Occipital lobe (tissue), 3 donors: ENCODE measurements at places on chromosomes 7 and 10. TPM values are rescaled to one million over a fixed set of nuclear protein-coding genes. Genes with fewer than 3 reads are reported as not detected.

GRCh38 chr7:128271471-128271941 lies 30.4 kb downstream of the LEP start:
- DNase-seq: no peak

GRCh38 chr7:39168403-39169098 lies 190.8 kb downstream of the POU6F2 start:
- DNase-seq: no peak

DNA sequence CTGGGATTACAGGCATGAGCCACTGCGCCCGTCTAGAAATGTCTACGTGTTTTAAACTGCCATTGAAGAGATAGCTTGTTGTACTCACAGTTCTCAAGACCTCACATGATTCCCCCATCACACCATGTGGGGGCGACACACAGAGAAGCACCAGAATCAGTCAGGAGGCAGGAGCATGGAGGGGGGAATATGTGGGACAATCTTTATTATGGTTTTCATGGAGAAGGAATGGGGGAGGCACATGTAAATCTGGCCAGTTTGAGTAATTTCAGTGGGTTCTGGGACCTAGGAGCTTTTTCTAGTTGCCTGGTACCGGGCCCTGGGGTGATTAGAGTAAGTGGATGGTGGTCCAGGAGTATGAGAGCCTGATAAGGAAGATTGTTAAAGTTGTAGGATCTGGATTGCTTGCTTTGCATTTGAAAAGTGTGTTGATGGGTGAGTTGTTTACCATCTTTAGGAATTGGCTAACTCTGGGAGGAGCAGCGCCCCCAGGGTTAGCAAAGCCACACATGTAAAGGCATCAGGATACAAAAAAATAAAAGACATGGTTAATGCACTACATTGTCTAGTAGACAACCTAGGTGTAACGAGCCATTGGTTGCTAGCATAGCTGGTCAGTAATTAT lies 85.4 kb upstream of the SLC13A1 start:
- DNase-seq: no peak

DNA sequence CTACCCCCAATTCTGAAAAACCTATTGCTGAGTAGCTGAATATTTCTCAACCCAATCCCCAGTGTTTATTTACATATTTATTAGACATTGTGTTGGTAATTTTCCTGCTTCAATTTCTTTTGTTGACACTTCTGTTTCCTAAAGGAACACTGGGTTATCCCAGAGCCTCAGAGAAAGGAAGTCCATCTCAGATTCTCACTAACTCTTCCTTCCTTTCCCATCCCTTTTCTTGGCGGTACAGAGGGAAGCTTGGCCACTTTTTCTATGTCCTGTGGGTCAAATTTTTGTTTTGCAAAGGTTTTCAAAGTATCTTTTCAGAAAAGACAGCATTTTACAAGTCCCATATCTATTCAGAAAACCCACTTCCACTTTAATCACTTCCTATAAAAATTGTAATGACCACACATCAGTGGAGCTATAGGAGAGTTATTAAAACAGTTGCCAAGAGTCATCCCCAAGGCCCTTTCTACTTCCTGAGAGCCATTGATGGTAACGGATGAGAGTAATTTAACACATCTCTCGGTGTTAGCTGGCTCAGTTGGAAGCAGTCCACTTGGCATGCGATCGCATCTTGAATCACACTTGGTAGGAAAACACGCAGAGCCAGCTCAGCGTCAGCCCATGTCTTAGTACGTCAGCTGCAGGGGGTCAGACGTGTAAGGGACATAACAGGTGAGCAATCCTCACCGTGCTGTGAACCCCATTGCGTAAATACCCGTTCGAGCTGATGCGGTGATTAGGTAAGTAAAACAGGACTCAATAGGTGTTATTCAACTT lies 231.1 kb upstream of the ADARB2 start:
- no peak for DNase-seq

- DNase-seq: no peak
These were observed 60.5 kb downstream of the PWWP2B start for GRCh38 chr10:132457328-132458070.

GRCh38 chr10:97200616-97201015 lies 14.9 kb upstream of the SLIT1 start:
- DNase-seq: no peak

DNA sequence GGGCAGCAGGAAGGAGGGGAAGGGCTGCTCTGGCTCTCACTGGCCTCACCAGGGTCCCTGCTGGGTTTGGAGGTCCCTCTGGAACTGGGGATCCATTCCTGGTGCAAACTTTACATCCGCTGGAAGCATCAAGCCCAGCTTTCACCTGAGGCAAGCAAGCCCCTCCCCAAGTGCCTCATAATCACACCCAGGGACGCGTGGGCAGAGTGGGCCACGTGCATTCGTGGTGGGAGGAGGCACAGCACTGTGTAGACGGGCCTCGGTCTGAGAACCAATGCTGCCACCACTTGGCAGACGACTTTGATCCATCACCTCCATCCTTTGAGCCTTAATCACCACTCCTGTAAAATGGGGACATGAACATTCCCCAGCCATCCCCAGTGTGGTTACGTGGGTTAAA lies 74.1 kb downstream of the VWA2 start:
- no peak for DNase-seq

GRCh38 chr7:73342645-73343044 lies 14.7 kb downstream of the FKBP6 start:
- DNase-seq: no peak

DNA sequence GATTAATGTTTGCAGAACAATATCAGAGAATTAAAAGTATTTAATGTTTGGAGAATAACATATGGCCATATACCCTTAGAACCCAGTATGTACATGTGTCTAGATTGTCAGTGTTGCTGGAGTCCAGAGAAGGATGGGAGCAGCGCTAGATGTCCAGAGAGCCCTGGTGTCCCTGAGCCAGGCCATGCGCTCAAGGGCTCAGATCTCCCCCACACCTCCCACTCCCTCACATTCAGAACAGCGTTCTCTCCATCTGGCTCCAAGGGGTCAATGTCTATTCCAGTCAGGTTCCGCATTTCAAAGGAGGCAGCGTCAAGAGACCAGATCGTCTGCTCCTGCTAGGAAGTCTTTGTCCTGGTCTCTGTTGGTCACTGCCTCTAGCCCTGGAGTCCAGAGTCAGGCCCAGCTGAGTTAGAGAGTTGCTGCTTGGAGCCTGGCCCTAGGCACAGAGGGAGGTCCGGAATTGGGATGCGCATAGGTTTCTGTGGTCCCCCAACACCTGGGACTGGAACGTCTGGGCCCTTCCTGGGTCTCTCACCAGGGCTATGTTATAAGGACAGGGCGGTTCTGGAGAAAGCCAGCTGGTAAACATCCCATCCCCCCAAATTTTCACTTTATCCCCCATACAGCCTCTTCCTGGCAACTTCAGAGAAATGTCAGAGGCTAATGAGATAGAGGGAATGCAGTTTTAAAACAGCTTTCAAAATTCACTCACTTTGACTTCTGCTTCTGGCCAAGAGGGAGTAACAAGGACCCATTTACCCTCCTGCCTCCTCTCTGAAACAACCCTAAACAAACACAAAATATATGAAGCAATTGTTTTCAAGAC lies 6.5 kb upstream of the WDR86 start:
- DNase-seq: no peak

- DNase-seq: no peak
These were observed 141.4 kb downstream of the ICA1 start for GRCh38 chr7:8120390-8121058.

DNA sequence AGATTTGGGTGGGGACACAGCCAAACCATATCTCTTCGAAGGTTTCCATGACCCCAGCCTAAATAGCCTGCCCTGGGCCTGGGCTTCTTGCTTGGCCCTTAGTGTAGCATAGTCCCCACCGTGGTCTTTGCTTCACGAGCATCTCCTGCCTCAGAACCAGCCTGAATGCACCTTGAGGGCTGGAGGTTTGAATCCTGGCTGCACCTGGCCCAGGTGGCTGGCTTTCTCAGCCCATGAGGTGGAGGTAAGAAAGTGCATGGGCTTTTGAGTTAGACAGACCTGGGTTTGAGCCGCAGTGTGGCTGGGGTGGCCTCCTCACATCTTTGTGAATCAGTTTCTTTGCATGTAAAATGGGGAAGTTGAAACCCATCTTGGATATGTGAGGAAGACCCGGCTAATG lies 24.2 kb upstream of the PCBD1 start:
- DNase-seq: no peak

Gene TMEM229A
- 1.7 TPM for total RNA-seq

Gene SKIDA1
- total RNA-seq: 9.4 TPM

Gene GPR15LG
- total RNA-seq: not detected

Gene CALD1
- total RNA-seq: 29.5 TPM

Gene PTPN20
- total RNA-seq: 14.2 TPM

Gene CALML3
- not detected for total RNA-seq

Gene HMX3
- total RNA-seq: not detected

Gene TMEM196
- 10.1 TPM for total RNA-seq

Gene FAM131B
- total RNA-seq: 91.1 TPM
